Fibroblast of skin of left quadriceps (primary cell): ENCODE measurements at places on chromosomes 2 and 18.

- no peak for DNase-seq
Observed at GRCh38 chr2:241885291-241885945, 15.9 kb downstream of the RTP5 start.

- DNase-seq, result no peak
Observed at GRCh38 chr2:227204452-227204851, 40.0 kb downstream of the COL4A3 start.

- DNase-seq, result peak; percentile 21
Observed at GRCh38 chr18:54684784-54685183, 93.7 kb downstream of the DYNAP start.

DNA sequence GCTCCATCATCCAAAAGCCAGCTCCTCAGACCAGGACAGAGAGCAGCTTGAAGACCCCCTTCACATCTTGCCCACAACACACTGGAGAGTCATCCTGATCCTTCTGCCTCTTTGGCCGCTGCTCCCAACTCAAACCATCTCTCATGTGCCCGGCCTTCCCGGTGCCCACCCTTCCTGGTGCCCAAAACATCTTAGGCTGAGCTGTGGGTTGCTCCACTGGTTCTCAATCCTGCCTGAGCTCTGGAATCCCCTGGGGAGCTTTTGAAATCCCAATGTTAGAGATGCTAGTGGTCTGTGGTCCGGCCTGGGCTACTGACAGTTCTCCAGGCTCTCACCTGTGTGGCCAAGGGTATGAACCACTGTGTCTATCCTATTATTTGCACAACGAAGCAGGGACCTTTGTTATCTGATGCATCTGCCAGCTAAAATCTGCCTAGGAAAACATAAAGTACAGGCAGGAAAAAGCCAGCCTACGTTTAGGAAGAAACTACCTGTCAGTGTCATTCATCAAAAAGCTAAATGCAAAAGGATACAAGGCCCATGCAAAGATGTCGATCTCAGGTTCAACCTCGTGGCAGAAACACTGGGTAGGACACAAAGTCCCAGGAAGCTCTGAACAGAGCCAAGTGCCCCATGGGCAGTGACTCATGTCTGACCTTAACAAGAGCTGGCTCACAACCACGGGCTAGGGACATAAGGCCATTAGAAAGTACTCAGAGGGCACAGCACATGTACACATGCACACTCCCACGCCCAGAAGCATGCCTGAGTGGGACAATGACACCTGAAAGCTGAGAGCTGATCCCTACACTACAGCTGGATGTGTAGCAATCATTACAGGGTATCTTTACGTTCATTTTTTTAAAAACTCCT is 30.8 kb downstream of the TBC1D8 start:
- no peak for DNase-seq

DNA sequence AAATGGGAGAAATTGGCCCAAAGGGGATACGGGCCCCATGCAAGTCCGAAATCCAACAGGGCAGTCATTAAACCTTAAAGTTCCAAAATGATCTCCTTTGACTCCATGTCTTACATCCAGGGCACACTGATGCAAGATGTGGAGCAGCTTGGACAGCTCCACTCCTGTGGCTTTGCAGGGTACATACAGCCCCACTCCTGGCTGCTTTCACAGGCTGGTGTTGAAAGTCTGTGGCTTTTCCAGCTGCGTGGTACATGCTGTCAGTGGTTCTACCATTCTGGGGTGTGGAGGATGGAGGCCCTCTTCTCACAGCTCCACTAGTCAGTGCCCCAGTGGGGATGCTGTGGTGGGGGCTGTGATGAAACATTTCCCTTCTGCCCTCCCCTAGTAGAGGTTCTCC is 8.6 kb upstream of the TMX3 start:
- no peak for DNase-seq

DNA sequence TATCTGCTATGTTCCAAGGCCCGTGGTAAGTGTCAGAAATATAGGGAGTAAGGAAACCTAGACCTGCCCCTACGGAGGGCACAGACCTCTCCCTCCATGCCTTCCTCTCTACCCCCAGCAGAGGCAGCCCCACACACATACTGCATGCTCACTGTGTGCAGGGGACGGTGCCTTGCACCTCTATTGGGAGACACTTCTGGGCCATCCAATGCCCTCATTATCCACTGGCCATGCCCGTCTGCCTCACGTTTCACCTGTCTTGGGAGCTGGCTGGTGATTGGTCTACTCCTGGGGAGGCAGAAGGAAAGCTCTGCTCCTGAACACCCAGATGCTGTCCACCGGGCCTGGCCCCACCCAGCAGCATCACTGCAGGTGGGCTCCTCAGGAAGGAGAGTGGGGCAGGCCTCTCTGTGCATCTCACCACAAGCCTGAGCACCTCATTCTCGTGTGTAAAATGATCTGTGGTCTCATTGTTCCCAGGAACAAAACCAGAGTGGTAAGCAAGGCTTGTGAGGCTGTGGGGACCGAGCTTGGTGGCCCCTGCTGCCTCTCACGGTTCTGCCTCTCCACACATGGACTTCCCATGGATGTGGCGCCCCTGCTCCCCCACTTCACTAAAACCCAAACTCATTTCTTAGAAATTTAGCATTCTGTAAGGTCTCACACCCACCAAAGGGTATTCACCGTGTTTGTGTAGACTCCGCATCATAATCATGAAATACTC is 312.5 kb upstream of the HS6ST1 start:
- DNase-seq, result no peak

DNA sequence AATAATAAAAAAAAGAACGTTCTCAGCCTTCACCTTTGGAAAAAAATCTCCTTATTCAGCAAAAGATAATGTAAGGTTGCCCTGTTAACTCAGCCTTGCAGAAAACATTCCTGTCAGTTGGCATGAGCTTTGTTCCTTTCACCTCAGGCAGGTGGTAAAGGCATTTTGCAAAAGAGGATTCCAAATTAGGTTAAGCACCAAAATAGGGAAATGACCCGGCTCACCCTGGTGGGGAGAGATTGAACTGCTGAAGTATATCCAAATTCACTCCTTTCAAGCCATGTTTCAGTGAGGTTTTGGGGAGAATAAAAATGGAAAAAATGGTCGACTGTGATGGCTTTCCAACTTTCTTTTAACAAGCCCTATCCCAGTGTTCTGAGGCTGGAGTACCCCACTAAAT is 1988.8 kb upstream of the PIK3C3 start:
- no peak for DNase-seq

DNA sequence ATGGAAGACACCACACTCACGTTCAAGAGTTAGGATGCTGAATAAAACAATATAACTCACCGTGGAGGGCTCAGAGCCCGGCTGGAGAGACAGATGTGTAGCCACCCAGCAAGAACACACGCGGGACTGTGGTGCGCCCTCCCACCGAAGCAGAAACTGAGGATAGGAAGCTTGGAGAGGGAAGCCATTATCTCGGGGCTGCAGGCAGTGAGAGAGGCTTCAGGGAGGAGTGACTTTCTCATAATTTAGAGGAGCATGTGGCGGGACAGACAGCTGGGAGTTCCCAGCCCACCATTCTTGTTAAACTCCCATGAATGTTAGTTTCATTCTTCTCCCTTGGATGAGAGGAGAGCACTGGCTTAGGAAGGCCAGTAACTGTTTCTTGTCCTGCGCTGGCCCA is 96.4 kb downstream of the MAPRE2 start:
- DNase-seq, result no peak

DNA sequence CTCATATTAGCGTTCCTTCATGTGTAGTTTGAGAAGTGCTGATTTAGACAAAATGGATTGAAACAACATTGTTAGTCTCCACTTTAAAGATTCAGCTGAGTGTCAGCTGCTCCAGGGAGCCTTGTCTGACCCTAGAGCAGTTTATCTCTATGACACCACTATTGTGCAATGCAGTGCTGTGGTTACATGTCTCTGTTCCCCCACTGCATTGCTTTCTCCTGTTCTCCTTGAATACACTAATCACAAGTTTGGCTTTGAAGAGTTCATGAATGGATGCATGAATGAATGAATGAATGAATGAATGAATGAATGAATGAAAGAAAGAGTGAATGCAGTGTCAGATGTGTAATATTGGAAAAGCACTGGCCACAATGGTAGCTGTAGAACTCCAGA is 38.3 kb downstream of the GCG start:
- DNase-seq, result peak; percentile 54

- DNase-seq, result no peak
Observed at GRCh38 chr2:221524158-221524557, 47.9 kb downstream of the EPHA4 start.

- DNase-seq, result no peak
Observed at GRCh38 chr18:5419601-5420000, 124.1 kb upstream of the ZBTB14 start.

DNA sequence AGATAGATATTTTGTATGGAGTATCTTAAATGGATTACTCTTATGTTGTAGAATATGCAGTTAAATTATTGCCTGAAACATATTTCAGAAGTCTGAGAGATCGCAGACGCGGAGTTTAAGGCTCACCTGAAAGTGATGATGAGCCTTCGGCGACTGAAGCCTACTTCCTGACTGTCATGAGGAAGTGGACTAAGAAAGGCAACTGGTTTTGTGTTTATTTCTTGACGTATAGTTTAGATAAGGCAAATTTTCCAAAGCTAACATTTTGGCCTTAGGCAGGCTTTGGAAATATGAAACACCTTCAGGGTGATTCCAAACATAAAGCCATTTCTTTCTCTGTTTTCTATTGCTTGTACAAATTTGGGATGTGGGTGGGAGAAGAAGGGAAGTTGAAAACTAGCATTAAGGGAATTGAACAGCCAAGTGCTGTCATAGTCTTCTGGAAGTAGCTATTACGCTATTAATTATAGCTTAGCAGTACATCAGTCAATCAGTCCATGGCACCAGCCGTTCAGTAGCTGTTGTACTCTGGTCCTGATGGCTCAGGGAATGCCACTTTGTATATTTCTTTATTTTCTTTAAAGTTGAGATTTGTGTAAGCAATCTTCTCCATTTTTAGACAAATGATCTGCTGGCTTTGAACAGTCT is 1.5 kb downstream of the GRHL1 start:
- no peak for DNase-seq

DNA sequence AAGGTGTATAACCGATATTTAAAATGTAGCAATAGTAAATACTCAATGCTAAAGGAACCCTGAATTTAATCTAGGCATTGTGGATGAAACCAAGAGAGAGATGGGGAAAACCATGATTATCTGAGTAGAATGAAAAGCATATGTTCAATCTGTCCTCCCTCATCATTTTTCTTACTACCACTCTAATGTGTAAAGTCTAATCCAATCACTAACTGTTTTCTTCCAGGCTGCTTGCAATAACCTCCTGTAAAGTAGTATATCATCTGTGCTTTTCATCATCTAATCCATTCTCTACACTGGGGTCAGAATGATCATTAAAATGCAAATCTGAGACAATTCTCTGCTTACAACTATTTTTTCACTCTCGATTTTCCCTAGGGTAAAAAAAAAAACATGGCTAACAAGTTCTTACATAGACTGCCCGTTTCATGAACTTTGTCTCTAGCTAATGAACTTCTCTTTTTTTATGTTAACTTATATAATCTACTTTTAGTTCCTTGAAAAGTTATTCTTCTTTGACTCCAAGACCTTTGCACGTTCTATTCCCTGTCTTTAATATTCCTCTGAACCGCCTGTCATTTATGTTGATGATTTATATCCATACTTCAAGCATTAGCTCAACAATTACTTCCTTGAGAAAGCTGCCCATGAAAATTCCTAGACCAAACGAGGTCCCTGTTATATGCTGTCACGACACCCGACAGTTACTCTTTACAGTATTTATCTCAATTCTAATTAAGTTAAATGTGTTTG is 94.7 kb upstream of the SLC8A1 start:
- no peak for DNase-seq

DNA sequence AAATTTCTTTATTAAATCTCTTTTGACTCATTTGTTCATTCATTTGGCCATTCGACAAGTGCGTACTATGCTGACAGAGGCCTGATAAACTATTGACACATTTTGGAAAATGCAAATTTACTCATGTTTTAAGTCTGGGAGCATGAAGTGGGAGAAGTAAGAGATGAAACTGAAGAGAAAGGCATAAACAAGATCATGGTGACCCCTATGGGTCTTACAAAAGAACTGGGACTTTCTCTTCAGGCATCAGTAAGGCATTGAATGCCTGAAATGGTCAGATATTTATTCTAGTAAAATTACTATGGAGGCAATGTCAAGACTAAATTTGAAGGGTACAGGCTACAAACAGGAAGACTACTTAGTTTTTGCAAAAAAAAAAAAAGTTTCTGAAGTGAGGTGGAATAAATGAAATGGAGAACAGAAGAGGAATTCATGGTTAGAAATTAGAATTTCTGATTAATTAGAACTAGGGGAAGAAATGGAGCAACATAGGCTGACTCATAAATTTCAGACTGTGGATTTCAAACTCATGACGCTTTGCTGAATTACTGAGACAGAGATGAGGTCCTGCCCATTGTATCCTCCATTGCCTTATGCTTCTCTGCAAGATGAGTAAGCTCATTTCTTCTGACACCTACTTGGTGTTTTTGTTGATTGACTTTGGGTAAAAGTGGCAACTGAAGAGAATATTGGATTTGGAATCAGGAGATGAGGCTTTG is 32.7 kb downstream of the VSNL1 start:
- DNase-seq, result no peak

DNA sequence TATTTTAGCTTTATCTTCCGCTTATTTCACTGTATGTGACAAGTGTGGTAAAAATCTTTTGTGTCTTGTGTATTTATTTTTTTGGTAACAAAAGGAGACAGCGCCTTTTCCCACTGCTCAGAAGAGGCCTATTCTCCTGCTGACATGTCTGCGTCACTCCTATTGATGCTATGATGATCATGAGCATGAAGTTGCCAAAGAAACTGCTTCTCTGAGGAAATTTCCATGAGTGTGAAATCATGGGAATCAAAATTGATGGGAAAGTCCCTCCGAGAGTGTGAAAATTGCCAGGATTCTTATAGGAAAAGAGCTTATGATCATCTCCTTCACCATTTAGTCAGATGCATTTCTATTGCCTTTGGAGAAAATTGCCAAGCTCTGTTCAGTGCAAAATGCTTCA is 36.5 kb upstream of the DARS1 start:
- DNase-seq, result no peak

GRCh38 chr2:154908327-154908726 is 209.8 kb downstream of the KCNJ3 start:
- DNase-seq, result no peak

GRCh38 chr18:12532661-12533060 is 124.9 kb downstream of the PRELID3A start:
- no peak for DNase-seq

- DNase-seq, result peak; percentile 22
Observed at GRCh38 chr2:7930800-7931635, 750.8 kb upstream of the ID2 start.

- no peak for DNase-seq
Observed at GRCh38 chr18:76667603-76668002, 154.8 kb upstream of the ZNF236 start.
